ENCODE measurements at places on chromosomes 1 and 21.
A peak's percentile ranks its signal among the peaks of the same experiment; 100 is the strongest.

GRCh38 chr1:96981181-96981580, 259.6 kb downstream of the PTBP2 start:
- DNase-seq, result no peak

DNA sequence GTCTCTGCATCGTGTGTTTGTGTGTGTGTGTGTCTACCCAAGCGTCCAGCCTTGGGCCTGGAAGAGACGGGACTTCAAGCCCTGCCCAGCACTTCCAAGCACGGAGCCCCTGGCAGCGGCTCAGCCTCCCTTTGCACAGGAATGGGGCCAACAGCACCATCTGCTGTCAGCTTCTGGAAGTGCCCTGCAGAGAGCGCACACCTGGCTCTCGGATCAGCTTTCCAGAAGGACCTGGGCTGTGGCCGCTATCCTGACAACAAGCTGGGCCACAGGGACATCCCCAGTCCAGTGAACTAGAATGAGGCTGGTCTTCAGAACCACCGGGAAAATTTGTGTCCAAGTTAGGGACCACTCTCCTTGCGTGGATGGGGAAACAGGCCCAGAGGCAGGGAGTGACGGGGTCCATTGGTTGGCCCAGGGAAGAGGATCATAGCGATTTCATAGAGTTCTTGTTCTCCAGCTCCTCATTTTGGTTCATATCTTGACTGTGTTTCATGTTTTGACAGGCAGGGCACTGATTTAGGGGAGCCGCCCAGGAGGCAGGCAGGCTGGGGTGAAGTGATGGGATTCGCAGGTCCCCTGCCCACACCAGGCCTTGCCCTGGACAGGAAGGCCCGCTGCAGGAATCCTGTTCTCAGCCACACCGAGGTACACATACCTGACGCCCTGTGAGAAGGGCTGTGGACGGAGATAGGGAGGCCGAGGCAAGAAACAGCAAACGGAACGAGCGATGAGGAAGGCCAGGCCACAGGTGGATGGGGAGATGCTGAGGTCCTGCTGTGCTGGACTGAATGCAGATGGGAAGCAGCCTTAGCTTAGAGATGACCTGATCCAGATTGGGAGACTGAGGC, 38.4 kb downstream of the TAS1R2 start:
- DNase-seq, result peak; percentile 59

GRCh38 chr1:209791920-209792319, 7.6 kb upstream of the C1orf74 start:
- DNase-seq, result no peak

DNA sequence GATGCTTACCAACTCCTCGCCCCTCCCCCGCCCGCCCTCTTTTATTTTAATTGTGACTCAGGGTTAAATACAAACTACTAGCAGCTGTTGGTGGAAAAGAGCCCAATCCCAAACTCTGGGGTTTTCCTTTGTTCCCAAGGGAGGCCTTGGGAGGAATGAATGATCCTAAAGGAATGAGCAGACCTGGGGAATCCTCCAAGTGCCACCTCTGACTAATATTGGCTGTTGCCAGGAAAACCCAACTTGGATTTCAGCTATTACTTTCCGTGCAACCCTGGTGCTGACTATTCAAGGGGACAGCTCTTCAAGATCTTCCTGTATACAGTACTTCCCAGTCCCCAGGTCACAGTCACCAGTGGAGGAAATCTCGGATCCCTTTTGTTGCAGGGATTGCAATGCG, 1.3 kb upstream of the S100A10 start:
- DNase-seq, result no peak

GRCh38 chr1:110208916-110209645, 1.0 kb upstream of the KCNC4 start:
- DNase-seq, result no peak

DNA sequence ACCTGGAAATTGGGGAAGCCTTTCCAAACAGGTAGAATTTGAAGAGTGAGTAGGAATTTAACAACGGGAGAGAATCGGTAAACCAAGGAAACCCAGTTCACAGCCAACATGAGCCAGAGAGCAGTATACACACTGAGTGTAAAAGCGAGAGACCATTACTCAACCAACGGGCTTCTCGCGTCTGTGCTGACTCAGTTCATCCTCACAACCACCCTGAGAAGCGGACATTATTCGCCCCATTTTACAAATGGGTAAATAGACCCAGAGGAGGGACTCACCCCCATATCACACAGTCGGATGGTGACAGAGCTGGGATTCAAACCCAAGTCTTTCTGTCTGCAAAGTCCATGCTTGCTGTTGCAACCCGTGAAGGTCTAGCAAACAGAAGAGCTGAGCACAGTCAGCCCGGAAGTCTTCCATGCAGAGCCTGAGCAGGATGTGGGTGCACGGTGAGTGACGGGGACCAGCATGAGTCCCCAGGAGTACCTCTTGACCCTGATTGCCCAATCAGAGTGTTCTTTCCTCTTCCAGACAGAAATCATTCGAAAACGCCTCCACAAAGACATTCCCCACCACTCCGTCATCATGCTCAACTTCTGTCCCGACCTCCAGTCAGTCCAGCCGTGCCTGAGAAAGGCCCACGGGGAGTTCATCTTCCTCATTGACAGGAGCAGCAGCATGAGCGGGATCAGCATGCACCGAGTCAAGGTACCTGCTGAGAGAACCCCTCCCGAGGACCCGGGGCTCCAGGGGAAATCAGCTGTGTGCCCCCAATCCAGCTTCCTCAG, 32.3 kb downstream of the VWA5B1 start:
- DNase-seq, result no peak

DNA sequence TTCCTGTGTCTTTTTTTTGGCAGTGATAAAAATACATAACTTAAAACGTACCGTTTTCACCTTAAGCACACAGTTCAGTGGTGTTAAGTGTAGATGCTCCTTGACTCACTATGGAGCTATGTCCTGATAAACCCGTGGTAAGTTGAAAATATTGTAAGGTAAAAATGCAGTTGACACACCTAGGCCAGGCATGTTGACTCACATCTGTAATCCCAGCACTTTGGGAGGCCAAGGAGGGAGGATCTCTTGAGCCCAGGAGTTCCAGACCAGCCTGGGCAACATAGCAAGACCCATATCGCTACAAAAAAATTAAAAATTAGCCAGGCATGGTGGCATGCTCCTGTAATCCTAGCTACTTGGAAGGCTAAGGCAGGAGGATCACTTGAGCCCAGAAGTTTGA, 73.6 kb upstream of the COG2 start:
- DNase-seq, result no peak

- DNase-seq, result no peak
These were observed 17.0 kb upstream of the CAPN8 start for GRCh38 chr1:223682502-223682901.

DNA sequence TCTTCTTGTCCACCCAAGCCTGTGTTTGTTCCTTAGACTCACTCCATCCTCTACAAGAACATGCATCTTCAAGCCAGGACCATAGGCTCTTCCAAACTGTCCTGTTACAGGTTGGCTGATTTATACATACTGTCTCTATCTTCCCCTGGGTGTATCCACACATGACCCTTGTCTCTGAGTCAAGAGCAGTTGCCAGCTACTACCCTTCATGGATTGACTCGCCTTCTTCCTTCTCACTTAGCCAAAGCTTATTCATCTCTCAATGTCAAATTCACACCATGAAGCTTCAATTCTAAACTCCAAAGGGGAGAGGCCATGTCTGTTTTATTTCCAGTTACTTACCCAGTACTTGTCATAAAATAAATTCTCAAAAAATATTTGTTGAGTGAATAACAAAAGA, 64.1 kb upstream of the CACHD1 start:
- DNase-seq, result no peak

- DNase-seq, result no peak
These were observed 288.5 kb upstream of the RUNX1 start for GRCh38 chr21:35337573-35337972.

DNA sequence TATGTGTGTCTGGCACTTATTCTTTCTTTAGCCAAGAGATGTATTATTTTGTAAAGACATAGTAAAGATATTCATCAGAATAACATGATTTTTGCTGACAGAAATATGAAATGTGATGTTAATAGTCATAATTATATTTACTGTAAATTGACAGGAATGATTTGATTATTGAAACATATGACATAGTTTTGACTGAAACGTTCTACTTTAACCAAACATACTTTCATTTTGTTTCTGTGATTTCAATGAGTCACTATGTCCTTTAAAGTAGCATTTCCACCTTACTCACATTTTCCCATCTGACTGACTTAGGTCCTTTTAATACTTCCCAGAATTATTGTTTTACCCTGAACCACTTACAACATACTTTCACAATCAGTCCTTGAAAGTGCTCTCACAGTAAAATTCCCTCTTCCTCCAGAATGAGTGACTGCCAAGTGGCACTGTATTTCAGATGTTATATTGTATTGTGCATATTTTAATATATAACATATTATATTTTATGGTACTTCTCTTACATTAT, 437.9 kb downstream of the NCAM2 start:
- no peak for DNase-seq

GRCh38 chr1:23581219-23581618, 21.9 kb upstream of the ID3 start:
- DNase-seq, result no peak

- DNase-seq, result no peak
These were observed 102.8 kb upstream of the SERTAD4 start for GRCh38 chr1:210129759-210130158.

- no peak for DNase-seq
These were observed 62.3 kb downstream of the HLCS start for GRCh38 chr21:36904093-36904666.

DNA sequence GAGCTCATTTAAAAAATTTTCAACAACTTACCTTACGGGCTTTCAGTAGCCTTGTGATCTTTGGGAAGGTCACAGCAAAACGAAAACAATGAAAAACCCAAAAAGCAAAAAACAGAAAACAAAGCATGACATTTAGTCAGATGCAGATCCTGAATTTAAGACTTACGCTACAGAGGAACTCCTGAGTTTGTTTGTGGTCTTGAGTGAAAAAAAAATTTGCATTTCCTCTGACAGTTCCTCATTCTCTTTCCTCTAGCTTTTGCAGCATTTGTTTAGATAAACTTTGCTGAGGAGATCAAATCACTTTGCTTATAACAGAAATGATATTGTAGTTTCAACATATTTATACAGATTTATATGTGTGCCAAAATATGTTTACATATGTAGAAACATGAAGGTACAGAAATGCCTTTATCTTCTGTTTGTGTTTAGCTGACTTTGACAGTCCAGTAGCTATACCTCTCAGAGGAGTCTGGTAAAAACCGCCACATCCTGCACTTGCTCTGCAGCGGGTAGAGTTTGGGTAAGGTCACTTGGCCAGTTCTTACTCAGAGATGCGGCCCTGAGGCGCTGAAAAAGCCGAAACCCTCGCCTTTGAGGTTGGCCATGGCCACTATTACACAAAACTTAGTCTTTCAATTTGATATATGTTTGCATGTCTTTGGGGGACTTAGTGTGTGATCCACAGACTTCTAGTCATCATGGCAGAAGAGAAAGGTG, 142.5 kb downstream of the TNR start:
- DNase-seq, result no peak

GRCh38 chr1:183285256-183285655, 99.2 kb downstream of the LAMC2 start:
- DNase-seq, result no peak
